ENCODE measurements at places on chromosomes 5 and 9. TPM values are rescaled to one million over a fixed set of nuclear protein-coding genes. Genes with fewer than 3 reads are reported as not detected.
A peak's percentile ranks its signal among the peaks of the same experiment; 100 is the strongest.

- no peak for ATAC-seq
These were observed 50.9 kb downstream of the HMCN2 start for GRCh38 chr9:130316430-130316829.

- peak; percentile 30 for ATAC-seq
These were observed 122.5 kb downstream of the TMEM174 start for GRCh38 chr5:73295447-73295846.

DNA sequence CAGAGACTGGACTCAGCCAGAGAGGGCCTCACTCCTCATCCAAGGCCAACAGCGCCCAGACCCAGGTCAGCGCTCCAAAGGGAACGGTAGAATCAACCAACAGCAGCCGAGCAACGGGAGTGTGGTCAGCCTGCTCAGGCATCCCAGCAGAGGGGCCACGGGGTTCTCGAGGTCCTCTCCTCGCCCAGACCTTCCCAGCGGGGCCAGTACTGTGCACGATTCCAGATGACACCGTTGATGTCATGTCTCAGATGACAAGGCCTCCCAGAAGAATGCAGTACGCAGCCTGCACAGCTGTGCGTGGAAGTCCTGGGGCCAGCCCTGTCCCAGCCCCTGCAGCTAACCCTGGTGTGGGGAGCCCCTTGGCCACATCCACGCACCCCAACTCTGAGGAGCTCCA, 141.0 kb upstream of the PPP1R26 start:
- ATAC-seq: no peak

DNA sequence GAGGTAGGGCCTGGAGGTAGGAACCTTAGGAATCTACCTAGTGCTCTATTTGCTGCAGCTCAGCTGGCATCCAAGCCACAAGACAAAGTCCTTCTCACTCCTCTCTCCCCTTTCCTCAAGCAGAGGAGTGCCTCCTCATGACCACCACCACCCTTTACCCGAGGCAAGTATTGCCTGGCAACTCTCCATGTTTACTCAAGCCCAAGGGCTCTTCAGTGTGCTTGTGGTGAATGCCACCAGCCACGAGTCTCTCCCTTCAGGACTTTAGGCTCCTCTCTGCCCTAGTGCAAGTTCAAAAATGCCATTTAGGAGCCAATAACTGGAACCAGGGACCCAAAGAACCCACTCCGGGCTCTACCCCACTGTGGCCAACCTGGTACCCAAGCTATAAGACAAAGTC, 514.5 kb upstream of the RGMB start:
- ATAC-seq: no peak

DNA sequence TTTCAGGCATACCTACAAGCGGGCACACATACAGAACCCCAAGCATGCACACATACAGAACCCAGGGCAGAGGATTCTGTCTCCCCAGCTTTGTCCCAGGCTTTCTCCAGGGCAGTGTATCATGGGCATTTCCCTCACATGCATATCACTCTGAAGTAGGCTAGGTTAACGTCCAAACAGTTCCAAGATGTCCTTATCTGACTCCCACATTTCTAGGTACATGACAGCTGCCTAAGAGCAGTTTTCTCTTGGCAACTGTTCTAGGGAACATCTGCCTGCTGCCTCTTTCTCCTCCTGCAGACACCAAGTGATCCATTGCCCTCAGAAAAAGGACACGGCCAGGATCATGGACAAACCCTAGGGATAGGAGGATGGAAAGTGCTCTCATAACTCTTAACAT, 84.9 kb upstream of the NR3C1 start:
- no peak for ATAC-seq

GRCh38 chr5:39369123-39369815, 5.0 kb upstream of the C9 start:
- no peak for ATAC-seq

DNA sequence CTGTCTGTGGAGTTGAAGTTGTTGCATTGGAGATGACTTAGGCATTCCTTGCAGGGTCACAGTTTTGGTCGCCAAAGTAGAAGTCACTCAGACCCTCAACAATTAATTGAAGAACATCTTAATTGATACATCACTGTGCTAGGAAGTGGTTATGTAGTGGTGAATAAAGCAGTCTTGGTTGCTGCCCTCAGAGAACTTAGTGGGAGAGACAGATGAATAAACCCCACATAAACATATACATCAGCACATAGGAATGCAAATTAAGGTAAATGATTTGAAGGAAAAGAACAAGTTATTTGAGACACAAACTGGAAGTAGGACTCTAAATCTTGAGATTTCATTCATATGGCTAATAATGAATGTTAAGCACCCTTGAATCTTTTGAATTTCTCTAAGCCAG, 25.7 kb downstream of the FAM174A start:
- ATAC-seq: no peak

Gene AQP7
- 1.7 TPM for total RNA-seq

DNA sequence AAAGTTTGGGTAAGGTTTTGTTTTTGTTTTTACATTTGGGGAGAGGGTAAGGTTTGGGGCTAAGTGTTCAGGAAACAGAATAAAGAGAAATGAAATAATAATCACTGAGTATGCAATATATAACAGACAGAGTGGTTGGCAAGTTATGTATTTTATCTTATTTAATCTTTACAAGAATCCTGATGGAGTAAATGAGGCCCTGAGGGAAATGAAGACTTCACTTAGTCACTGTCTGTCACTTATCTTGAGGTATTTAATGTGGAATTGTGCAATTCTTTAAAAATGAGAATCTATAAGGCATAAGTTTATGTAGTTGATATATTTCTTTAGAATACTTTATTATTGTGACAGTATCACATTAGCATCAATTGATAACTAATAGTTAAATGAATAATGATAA, 48.1 kb downstream of the TEK start:
- no peak for ATAC-seq

- no peak for ATAC-seq
These were observed 61.6 kb downstream of the IPPK start for GRCh38 chr9:92608241-92608908.

GRCh38 chr5:72835633-72836032, 19.2 kb downstream of the TNPO1 start:
- no peak for ATAC-seq

- ATAC-seq: no peak
These were observed 2.4 kb upstream of the RNF145 start for GRCh38 chr5:159211729-159212174.

GRCh38 chr5:176629853-176630680, at the start of the genes EIF4E1B and SNCB:
TSS of gene EIF4E1B (plus strand) at chr5:176630675. CDS start at chr5:176642788, 12,113 bp downstream.
TSS of gene SNCB (minus strand) at chr5:176630534. CDS start at chr5:176629654, 880 bp downstream.
- ATAC-seq: peak; percentile 48

DNA sequence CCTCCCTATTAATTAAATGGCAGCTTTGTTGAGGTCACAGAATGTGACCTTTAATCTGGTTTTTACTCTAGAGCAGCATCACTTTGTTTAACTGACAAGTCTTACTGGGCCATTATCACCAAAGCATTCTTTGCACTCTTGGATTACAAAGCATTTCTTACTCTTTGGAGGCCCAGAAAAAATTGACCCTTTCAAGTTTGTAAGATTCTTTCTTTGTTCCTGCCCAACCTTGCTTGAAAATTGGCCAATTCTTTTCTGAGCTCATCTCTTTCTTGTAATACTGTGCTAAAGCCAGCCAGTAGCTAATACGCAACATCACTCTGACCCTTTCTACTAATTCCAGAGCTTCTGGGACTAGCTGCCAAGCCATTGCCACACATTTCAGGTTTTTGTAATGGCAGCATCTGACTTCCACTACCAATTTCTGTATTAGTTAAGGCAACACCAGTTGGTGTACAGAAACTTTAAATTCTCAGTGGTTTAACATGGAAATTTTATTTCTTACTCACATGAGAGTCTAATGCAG, 131.6 kb downstream of the PRDM6 start:
- ATAC-seq: no peak
